ENCODE measurements at places on chromosomes 11 and 22.

DNA sequence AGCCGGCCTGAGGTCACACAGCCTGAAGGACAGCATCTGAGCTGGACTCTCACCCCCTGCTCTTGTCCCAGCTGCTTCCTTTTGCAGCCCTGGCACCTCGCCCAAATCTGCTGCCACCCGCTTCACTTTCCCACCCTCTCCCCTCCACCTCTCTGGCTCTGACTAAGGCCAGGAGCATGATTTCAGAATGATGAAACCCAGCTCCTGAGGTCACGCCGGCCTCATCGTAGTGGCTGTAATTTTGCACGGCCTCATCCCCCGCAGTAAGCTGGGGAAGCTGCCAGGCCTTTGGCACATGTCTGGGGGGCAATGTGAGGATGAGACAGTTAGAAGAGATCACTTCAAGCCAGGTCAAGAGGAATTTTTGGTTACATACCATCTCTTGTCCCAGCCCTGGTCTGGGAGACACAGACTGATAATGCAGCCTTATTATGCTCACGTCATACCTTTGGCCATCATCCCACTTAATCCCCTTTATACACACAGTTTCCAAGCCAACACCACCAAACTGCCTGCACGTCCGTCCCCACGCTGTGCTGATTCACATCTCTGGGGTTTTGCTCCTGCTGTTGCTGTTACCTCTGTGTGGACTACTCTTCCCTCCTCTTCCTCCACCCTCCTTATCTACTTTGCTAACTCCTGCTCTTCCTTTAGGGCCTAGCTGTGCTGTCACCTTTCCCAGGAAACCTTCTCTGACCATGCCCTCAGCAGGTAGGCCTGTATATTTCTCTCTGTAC lies 58.1 kb downstream of the CHRDL2 start:
- DNase-seq, result no peak

DNA sequence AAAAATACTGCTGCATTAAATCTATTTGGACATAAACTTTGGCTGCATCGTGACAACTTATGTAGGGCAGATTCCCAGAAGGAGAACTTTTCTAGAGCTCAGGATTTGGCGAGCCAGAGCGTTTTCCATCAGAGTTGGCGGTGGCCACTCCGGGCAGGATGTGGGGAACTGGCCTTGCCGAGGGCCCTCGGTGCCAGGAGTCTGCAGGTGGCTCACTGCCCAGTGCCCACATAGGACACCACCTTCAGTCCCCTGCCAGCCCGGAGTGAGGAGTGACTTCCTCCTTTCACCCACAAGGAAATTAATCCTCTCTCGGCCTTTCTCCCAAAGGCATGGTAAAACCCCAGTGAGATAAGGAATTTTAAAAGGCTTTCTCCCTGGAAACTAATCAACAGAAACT lies 1.6 kb upstream of the LGALS2 start:
- DNase-seq, result no peak

GRCh38 chr22:43819421-43819921 lies 7.4 kb upstream of the EFCAB6 start:
- DNase-seq, result no peak

DNA sequence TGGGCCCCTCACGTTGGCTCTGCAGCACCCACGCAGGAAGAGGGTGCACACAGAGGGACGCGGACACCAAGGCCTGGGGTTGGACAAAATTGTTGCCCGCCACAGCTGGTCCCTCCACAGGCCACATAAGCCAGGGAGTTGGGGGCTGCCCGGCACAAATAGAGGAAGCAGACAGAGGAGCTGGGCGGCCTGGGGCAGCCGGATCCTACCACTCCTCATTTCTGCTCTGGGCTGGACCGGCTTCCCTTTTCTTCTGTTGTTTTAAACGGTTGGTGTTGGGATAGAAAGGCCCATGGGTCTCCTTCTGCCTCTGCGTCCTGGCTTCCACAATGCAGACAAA lies 36.4 kb upstream of the LINC01488 start:
- no peak for DNase-seq

GRCh38 chr11:105719073-105719822 lies 109.4 kb downstream of the GRIA4 start:
- DNase-seq, result no peak

DNA sequence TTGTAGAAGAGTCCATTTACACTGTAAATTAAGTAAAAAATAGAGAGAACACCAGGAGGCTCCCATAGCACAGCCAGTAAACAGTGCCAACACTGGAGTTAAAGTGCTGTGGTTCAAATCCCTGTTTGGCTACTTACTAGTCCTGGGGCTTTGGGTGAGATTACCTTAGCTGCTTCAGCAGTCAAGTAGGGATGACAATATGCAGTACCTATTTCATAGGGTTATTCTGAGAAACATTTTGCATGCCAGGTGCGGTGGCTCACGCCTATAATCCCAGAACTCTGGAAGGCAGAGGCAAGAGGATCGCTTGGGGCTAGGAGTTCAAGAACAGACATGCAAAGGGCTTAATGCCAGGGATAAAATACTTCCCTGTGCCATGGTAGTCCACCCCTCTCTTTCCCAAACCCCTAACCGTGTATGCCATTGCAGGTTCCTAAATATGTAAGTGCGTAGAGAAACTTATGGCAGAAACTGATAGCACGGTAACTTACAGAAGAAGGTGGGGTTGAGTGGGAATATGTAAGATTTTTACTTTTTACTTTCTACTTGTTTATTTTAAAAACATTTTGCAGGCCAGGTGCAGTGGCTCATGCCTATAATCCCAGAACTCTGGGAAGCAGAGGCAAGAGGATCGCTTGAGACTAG lies 86.4 kb upstream of the PICALM start:
- no peak for DNase-seq

GRCh38 chr11:116927163-116927974 lies 89.9 kb upstream of the APOA1 start:
- DNase-seq, result no peak

GRCh38 chr11:11078344-11079086 lies 220.7 kb upstream of the ZBED5 start:
- DNase-seq, result no peak

DNA sequence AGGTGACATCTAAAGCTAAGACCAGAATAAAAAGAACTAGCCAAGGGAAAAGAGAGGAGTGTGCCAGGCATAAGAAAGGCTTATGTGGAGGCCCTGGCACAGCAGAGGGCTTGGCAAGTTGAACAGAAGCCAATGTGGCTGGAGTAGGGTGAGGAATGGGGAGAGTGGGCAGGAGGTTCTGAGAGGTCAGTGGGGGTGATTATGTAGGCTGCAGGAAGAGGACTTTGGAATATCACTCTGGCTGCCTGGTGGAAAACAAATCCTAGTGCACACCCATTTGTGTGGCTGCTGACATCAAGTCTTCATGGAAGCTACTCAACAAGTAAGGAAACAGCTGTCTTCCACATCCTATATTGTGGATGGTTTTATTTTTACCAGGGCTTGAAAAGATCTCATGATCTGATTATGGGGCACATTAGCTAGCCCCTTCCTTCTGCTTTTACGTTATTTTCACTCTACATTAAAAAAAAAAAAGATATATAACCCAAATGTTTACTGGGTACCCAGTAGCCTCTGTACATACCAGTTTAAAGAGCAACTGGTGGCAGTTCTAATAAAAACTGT lies 3.4 kb downstream of the MRPL16 start:
- no peak for DNase-seq

DNA sequence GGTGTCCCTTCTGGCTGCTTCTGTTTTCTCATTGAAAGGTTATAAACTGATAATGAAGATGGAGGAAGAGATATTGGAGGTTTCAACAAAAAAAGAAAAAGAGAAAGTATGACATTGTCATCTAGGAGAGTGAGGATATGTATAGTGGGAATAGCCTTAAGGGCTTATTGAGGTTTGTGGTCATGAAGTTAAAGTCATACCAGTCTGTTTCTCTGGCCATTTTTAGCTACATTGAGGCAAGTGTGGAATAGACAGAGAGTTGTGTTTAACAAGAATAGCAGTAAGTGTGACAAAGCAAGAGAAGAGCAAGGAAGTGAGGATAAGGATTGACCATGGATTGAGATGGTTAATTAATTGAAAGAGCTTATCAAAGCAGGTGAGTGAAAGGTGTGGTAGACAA lies 110.4 kb downstream of the ELP4 start:
- no peak for DNase-seq

DNA sequence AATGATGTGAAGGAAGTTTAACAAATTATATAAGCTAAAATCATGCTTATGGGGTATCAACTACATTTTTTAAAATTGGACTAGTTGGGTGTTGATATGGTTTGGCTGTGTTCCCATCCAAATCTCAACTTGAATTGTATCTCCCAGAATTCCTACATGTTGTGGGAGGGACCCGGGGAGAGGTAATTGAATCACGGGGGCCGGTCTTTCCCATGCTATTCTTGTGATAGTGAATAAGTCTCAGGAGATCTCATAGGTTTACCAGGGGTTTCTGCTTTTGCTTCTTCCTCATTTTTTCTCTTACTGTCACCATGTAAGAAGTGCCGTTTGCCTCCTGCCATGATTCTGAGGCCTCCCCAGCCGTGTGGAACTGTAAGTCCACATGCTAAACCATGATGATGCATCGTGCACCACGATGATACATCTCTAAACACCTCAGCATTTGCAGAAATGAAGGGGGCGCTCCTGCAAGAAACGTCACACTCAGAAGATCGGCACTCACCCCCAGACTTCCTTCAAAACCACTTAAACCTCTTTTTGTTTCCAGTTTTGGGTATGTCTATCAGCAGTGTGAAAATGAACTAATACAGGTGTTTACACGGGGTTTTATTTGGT lies 340.0 kb downstream of the SHANK2 start:
- DNase-seq, result no peak

DNA sequence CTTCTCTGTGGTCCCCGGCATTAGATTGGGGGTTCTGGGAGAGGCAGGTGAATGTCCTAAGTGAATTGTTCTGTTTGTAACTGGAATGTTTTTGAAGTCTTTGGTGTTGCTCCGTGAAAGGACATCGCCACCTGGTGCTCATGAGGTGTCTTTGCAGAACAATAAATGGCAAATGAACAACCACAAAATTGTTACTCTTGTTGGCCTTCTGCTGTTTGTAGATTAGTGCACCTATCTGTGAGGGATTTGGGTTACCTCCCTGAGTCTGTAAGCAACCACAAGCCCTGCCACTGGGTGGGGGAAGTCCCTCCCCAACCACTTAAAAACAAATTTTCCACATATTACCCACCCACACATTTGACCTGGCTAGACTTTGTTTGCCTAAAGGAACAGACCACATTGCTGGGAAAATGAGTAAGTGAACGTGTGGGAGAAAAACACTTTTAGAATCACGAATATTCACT lies 4.7 kb downstream of the MPEG1 start:
- DNase-seq, result no peak

- DNase-seq, result no peak
These were observed 41.0 kb upstream of the PARVG start for GRCh38 chr22:44139773-44140172.

- no peak for DNase-seq
These were observed 67.6 kb upstream of the ARHGAP42 start for GRCh38 chr11:100619484-100619883.
